ENCODE measurements at places on chromosomes 16 and 17. TPM values are rescaled to one million over a fixed set of nuclear protein-coding genes. Genes with fewer than 3 reads are reported as not detected.

DNA sequence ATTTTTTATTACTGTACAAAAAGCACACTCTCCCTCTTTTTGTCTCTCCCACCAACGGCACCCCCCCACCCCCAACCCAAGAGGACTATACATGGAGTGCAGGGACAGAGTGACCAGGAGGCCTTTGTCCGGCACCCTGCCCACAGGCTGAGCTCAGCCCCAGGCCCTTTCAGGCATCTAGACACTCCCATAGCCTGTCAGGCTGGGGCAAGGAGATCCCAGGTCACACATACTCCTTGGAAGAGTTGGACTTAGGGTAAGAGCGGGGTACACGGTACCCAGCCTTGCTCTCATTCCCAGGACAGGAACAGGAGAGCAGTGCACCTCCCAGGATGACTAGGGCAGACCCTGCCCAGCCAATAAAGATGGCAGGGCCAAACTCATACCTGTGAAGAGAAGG lies 2.1 kb downstream of the CLDN7 start:
- DNase-seq, result no peak

DNA sequence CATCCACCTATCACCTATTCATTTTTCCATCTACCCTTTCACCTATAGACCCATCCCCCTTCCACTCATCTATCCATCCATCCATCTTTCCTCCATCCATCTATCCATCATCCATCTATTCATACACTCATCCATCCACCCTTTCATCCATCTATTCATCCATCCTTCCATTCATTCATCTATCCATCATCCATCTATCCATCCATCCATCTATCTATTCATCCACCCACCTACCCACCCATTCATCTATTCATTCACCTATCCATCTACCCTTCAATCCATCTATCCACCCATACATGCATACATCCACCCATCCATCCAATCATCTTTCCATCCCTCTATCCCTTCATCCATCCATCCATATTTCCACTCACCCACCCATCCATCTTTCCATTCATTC lies 63.3 kb downstream of the C17orf67 start:
- DNase-seq, result no peak

DNA sequence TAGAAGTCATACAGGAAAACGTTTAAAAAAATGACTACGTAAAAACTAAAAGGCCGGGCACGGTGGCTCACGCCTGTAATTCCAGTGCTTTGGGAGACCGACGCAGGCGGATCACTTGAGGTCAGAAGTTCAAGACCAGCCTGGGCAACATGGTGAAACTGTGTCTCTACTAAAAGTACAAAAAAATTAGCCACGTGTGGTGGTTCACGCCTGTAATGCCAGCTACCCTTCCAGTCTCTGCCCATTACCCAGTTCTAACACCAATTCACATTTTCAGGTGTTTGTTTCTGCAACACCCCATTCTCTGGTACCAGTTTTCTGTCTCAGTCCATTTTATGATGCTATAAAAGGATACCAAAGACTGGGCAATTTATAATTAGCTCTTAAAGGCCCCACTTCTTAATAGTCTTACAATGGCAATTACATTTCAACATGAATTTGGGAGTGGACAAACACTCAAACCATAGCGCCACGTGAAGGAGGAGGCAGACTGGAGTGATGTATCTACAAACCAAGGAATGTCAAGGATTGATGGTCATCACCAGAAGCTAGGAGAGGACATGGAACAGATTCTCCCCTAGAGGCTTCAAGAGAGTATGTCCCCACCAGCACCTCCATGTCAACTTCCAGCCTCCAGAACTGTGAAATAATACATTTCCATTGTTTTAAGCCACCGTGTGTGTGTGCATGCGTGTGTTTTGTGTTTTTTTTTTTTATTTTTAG lies 791 bp upstream of the C17orf75 start:
- DNase-seq, result no peak

CDH5 gene
- total RNA-seq, result not detected

SLC35G6 gene
- not detected for total RNA-seq

DNASE1L2 gene
- 1.2 TPM for total RNA-seq
